ENCODE measurements at places on chromosomes 13 and 19.
A peak's percentile ranks its signal among the peaks of the same experiment; 100 is the strongest.

DNA sequence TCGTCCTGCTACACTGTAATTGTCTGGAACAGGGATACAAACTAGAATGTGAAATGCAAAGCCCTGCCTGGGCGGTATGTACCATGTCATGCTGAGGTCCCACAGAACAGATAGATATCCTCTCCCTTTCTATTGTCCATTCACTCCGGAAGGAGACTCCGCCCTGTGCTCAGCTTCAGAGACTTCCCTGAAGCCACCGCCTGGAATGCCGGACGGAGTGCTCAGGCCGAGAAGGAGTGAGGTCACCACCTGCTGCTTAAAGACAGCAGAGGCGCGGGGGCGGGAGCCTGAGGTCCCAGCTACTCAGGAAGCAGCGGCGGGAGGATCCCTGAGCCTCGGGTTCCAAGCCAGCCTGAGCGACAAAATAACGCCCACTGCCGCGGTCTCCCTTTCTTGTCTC, 890 bp upstream of the ZNF611 start:
- DNase-seq = peak; percentile 74

DNA sequence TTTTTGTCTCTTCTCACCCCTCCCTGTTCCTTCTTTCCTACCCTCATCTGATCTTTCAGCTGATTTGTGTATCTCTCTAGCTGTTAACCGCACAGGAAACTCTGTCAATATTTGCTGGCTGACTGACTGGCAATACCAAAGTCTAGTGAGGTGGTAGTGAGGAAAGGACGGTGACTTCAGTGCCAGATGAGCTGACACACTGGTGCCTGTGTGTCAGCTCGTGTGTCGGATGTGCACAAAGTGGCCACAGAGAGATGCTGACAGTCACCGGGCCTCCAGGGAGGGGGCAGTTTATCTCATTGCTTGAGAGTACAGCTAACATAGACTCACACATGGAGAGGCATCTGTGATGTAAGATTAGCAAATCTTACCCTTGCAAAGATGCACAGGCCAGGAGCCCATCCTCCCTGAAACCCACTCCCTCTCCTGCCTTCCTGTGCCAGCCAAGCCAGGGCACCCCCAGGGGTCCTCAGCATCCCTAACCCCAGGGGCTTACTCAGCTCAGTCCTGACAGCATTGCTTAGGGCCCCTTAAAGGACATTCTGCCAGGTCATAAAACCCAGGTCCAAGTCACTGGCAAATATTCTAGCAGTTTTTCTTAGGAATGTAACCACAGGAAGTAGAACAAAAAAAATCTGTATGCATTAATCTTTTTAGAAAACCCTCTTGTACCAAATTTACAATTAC, 80.2 kb downstream of the SHISA2 start:
- no peak for DNase-seq

DNA sequence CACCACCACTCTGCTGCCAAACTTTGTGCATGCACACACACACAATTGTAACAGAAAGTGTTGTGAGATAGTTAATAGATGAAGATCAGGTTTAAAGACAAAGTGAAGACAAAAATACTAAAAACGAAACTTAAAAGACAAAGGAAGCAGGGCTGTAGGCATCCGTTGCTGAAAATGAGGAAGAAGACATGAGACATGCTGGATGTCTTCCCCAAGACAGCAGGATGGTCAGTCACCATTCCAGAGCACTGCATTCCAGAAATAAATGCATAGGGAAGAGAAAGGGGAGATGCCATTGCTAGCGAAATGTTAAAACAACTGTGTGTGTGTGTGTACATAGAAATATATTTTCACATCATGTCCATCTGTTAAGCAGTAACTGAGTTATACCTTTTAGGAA, 520.1 kb downstream of the SUCLA2 start:
- no peak for DNase-seq

GRCh38 chr13:38804536-38804935, 117.7 kb downstream of the FREM2 start:
- no peak for DNase-seq

DNA sequence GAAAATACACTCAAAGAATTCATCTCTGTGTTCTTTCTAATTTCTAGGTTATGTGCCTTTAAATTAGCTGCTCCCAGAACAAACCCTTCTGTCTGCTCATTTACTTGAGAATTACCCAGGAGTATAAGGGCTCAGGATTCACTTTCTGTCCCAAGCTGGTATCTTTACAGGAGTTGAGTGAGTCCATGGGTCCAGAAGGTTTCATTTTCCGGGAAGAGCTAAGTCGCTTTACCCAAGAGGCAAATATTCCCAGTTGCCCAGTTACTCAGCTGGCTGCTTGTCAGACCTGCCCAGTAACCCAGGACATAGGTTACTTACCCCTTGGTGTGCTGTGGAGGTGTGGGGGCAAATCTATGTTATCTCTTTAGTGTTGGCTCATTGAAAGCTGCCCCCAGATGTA, 47.3 kb downstream of the DHRS12 start:
- DNase-seq = no peak

- peak; percentile 4 for DNase-seq
Observed at GRCh38 chr19:41697198-41697855, 9.3 kb upstream of the CEACAM7 start.

DNA sequence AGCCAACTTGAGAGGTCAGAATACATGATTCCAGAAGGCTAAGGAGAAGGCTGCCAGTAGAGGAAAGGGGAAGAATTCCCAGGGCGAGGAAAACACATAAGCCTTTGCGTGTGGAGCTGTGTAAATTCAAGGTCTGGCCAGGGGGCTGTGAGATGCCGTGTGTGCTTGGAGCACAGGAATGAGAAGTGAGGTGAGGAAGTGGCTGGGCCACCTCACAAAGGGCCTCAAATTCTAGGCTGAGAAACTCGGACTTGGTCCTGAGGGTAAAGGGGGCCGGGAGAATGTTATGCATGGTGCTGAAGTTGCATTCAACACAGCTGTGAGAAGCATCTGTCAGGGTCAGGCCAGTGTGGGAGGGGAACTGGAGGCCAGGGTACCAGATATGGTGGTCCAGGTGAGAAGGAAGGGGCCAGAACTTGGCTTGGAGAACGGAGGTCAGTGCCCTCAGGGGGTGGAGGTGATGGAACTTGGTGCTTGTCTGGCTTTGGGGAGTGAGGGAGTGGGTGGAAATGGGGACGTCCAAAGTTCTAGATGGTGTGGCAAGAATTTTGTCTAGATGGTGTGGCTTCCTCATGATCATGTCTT, 4.9 kb upstream of the ZNF580 start:
- DNase-seq = no peak

DNA sequence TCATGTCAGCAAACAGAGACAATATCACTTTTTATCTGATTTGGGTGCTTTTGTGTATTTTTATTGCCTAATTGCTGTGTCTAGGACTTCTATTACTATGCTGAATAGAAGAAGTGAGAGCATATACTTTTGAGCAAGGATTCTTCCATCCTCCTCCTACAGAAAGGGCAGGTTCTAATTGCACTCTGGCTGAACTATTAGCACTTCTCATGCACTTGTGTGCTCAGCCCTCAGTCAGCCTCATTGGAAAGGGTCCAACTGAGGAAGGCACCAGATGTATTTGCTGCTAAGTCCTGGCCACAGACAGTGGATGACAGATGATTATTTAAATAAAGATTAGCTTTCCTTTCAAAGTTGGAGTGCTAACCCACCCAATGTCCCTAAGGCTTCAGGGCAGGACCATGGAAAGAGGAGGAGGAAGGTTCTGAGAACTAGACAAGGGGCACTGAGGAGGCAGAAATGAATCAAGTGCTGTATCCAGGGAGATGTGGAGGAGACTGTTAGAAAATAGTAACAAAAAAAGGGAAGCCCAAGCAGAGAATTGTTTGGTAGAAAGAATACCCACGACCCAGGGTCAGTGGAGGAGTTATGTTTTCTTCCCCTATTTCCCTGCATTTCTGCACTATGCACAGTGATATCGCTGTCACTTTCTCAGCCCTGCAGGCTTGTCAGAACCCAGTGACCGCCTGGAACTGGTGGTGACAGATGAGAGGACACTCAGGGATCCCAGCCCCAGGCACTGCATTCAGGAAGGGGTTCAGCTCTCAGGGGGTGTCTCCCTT, 8.0 kb downstream of the LILRB4 start:
- no peak for DNase-seq

DNA sequence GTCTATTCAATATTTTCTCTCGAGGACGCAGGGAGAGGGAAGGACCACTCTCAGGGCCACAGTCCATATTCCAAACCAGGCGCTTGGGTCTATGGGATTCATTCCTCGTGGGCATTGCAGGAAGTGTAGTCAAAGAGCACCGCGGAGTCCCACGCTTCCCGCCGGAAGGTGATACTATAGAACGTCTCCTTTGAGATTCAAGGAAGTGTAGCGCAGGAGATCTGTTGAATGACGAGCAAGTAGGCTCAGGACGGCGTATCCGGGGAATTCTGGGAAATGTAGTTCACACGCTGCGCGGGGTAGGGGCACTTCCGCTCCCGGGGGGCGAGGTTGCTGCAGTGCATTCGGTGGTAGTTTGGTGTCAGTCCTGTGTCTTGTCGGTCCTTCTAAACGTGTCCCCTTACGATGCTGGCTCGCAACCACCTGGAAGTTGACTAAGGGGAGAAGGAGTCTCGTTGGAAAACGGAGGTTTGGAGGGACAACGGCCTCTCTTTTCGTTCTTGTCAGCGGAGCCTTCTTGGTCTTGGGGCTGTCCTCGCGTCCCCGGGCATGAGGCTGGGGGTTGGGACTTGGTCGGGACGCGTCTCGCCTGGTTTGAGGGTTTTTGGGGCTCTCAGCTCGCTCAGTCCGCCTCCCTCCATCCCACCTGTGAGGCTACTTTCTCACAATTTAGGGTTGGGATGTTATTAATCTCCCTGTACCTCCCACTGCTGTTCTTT, at the start of gene ZNF284:
TSS of gene ZNF284 (plus strand) at position 336 of the 719 bp plus-strand sequence. CDS start 4,231 bp downstream, outside the sequence.
- peak; percentile 95 for DNase-seq

GRCh38 chr13:44104197-44104490, 224.4 kb downstream of the LACC1 start:
- DNase-seq = peak; percentile 70

GRCh38 chr13:71290963-71291841, 575.8 kb downstream of the DACH1 start:
- no peak for DNase-seq

DNA sequence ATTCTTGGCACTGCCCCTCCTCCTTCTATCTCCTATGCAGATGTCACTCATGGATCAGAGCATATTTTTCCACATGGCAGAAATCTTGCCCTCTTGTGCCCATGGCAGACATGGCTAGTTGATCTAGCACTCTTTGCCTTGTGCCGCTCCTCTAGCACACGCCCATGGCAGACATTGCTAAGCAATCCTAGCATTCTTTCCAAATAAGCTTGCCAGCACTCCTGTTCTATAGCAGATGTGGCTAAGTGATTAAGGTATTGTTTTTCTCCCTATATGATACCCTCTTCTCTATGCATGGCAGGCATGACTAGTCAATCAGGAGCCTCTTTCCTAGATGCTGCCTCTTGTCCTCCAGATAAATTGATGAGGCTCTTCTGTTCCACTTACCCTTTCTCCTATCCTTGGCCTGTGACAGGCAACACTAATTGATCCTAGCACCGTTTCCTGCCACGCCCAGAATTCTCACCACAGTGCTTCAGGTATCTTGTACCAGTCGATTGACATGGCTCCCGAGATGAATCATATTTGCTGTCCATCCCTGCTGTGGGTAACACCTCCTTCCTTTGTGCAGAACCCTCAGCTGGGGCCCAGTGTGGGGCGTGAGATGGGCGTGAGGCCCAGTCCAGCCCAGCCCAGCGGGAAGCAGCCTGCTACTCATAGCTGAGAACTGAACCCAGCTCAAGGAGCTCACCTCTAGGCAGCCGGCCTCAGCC, 26.9 kb downstream of the TMED1 start:
- peak; percentile 43 for DNase-seq

DNA sequence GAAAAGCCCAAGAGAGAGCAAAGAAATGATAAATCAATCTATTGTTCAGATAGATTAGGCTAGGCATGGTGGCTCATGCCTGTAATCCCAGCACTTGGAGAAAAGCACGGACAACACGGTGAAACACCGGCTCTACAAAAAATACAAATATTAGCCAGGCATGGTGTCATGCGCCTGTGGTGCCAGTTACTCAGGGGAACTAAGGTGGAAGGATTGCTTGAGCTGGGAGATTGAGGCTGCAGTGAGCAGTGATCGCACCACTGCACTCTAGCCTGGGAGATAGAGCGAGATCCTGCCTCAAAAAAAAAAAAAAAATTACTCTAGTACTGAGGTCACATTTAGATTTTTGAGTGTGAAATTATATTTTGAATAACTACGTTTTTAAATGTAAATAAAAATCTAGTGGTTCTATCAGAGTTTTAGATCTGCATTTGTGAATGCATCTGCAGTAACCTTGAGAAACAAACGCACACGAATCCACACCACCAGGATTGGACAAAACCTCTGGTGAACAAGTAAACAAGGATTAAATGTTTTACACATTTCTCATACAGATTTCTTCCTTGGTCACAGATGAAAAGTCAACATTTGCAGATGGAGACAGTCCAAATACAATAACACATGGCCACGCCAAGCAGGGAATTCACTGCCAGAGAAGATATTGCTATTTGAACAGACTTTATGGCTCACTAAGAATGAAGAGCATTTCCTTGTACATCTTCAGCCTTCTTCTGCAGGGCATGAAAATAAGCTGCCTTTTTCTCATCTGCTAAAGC, 917.6 kb downstream of the PCDH9 start:
- peak; percentile 26 for DNase-seq

DNA sequence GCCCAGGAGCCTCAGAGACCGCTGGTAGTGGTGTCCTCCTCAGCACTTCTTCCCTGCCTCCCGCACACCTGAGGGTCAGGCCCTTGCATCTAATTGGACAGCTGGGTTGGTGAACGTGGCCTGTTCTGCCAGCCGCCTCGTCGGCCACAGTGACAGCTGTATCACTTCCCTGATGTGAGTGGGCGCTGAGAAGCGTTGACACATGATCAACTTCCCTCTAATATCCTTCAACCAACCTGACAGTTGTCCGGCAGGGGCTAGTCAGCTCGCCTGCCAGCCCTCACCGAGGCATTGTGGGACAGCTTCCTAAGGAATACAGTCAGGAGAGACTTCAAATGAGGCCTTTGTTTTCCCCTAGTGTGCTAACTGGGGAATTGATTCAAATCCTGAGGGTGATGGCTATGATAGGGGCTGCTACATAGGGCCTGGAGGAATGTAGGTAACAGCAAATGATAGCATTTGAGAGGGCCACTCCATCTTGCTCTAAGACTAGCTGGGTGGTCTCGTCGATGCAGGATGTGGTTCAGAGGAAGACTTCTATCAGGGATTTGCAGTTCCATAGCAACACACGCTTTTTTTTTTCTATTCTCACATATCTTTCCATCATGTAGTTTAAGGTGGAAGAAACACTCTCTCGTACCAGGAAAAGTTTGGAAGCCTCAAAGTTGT, 230.8 kb downstream of the TSHZ3 start:
- DNase-seq = no peak

- DNase-seq = peak; percentile 84
Observed at GRCh38 chr13:43316946-43317353, 293.6 kb downstream of the DNAJC15 start.
